ENCODE measurements at places on chromosomes 2 and 18.

DNA sequence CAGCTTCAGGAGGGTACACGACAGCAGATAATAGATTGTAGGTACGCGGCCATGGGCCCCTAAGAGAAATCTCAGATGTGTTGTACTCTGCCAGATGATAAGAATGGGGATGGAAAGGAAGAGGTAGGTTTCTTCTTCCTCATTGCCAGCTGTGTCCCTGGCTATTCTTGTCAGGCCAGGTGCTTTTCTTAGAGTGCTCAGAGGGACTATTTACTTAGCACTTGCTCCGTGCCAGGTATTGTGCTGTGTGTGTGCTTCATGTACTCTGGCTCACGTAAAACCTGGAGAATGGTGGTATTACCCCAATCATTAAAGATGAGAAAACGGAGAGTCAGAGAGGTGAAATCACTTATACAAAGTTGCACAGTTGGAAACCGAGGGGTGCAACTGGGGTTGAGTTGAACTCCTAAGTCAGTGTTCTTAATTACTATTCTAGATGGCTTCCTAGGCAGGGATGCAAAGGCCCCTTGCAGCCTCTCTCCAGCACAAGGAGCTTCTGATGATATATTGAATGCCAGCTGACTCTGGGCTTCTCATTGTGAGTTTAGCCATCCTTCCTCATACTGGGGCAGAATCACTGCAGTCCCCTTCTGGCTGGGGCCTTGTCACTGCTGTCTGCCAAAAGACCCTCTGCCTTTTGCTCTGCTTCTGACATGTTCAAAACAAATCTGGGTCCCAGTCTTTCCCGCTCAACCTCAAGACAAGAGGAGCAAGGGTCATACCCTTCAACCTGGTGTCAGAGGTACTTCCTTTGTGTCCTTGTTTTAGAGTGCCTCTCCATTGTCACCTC, 60.7 kb downstream of the LYPD1 start:
- no peak for DNase-seq

DNA sequence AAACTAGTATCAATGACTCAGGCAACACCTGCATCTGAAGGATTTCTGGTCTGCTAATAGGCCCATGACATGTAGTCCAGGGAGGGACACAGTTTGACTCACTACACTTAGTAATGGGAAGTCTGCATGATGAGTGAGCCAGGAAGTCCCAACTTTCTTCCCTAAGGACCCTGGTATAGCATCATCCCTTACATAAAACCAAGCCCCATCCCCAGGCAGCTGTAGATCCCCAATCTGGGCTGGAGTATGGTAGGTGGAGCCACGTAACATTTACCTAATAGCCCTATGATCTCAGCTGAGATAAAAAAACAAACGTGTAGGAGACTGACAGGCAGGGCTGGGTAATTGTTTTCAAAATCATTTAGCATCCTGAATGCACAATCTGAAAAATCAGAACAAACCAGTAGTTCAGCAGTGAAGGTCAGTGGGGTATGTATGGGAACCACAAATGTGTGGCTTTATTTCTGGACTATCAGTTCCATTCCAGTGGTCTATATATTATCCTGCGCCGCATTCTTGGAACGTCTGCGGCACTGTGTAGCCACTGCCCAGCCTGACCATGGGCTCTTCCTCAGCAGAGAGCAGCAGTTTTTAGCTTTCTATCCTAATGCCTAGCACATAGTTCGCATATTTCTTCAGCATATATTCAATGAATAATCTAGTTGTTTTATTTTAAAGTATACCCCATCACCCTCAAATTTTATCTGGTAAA, 33.5 kb downstream of the EPB41L3 start:
- no peak for DNase-seq

- no peak for DNase-seq
These were observed 5.6 kb downstream of the ADRA2B start for GRCh38 chr2:96110621-96111256.

DNA sequence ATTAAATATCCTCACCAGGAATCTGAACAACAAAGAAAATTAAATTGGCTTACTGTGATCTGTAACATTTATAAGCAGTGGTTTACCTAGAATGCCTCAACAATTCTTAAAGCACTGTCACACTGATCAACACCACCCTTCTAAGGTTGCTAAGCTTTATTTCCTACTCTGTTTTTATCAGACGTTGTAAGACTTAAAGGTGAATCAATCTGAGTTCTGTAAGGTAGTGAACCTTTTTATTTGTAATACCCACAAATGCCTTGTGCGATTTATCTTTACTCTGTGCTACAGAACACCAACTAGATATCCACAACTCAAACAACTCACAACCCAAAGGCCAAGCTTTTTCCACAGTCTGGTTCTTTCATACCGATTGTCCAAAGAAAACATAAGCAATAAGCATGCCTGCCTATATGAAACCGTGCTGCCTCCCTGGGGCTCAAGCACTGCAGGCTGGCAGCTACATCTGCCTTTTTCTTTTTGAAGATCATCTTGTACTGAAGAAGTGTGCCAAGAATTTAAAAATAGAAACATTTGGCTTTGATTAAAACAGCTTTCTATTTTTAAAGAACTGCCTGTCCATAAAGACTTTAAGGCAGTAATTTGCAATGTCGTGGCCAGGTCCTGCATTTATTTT, 490.7 kb downstream of the NUP35 start:
- DNase-seq, result no peak

- DNase-seq, result no peak
These were observed 49.1 kb downstream of the FASTKD2 start for GRCh38 chr2:206814498-206814897.

- DNase-seq, result no peak
These were observed 69.5 kb downstream of the ARL4C start for GRCh38 chr2:234427081-234428061.

DNA sequence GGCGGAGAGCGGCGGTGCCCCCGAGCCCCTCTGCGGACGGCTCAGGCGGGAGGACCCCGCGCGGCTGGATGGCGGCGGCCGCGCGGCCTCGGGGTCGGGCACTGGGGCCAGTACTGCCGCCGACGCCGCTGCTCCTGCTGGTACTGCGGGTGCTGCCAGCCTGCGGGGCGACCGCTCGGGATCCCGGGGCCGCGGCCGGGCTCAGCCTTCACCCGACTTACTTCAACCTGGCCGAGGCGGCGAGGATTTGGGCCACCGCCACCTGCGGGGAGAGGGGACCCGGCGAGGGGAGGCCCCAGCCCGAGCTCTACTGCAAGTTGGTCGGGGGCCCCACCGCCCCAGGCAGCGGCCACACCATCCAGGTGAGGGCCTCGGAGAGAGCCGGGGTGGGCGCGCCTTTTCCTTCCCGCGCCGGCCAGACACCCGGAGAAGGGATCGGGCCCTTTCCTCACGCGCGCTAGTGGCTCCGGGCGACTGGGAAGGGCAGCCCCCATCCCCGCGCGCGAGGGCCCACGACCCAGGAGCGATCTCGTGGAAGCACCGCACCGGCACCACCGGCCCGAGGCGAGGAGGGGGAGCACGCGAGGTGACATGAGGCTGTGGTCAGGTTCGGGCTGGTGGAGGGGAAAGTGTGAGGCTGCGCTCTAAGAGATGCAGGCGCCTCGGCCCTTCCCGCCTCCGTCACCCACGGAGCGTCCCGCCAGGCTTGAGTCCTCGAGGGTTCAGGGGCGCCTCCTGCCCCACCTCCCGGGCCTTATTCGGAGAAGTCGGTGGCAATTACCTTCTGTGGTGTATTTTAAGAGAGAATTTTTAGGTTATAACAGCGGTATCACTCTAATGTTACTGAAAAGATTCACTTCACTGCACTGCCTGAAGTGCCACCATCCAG, 607 bp downstream of the LAMA3 start:
- no peak for DNase-seq

- DNase-seq, result no peak
These were observed 11.2 kb upstream of the B3GNT2 start for GRCh38 chr2:62184512-62185230.

DNA sequence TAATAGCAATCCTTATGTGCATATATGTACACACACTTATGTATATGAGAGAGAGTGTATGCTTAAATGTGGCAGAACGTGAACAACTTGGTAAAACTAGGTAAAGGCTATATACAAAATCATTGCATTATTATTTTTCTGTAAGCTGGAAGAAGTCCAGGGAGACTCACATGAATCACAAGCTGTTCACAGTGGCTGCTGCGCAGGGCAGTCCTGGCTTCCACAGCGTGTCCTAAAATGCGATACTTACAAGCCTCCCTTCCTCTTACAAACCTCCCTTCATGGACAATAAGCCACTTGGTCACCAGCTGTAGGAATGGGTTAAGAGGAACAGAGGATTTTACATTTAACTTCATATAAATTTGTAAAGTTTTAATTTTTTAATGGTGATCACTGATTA, 114.9 kb upstream of the AGAP1 start:
- DNase-seq, result no peak

- no peak for DNase-seq
These were observed 34.6 kb downstream of the ZBTB7C start for GRCh38 chr18:48374423-48375149.

- DNase-seq, result no peak
These were observed 37.9 kb downstream of the CDH20 start for GRCh38 chr18:61371111-61371510.

DNA sequence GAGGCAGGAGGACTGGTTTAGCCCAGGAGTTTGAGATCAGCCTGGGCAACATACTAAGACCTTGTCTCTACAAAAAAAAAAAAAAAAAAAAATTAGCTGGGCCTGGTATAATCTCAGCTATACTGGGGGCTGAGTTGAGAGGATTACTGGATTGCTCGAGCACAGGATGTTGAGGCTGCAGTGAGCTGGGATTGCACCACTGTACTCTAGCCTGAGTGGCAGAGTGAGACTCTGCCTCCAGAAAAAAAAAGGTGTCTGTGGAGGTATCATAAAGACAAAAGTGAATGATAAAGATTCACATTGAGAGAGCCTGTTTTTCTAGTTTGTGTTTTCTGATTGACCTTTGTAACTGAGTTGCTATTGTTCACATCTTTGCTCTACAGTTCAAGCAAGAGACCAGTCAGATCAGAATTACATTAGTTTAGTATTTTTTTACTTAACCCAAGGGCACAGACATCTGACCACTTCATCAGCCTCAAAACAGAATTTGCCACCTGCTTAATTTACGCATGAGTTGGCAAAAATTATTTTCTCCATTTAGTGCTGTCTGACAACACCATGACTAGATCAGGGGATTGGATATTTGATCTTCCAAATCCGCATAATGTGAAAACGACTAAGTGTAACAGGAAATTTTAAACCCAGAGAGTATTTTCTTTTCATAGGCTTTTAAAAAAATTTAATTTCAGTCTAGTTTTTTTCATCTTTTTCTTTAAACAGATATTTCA, 271.0 kb downstream of the TGIF1 start:
- DNase-seq, result no peak

DNA sequence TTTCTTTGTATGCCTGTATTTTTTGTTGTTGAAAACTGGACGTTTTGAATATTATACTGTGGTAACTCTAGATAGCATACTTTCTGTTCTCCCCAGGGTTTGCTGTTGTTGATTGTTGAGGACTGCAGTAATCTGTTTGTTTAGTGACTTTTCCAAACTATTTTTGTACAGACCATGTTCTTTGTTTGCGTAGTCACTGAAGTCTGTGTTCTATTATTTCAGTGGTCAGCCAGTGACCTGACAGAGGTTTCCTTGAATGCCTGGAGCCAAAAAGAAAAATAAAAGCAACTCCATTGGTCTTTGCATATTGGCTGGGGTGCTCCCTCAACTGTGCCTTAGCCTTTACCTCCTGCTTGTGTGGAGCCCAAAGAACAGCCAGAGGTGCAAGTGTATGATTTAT, 42.7 kb upstream of the PHLPP1 start:
- DNase-seq, result no peak

- no peak for DNase-seq
These were observed 335.1 kb upstream of the SKOR2 start for GRCh38 chr18:47586418-47587070.

- DNase-seq, result no peak
These were observed 20.6 kb upstream of the ATRAID start for GRCh38 chr2:27191070-27191829.

DNA sequence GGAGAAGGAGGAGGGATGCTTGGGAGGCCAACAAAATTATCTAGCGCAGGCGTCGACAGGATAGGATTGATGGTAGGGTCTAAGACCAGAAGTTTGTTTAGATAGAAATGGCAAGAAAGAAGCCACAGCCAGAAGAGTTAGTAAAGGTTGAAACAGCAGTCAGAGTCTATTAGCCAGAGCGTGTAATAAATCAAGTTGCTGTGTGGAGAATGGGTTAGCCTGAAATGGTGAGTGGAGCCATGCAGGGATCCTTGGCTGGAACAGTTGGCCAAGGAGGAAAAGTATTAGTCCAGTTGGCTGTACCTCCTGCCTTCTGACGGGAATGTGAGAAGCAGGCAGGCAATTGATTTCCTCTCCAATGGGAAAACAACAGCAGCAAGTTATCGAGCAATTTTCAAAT, 190.7 kb upstream of the CCDC68 start:
- no peak for DNase-seq

- DNase-seq, result no peak
These were observed 124.7 kb downstream of the RAPGEF4 start for GRCh38 chr2:172860336-172860707.

DNA sequence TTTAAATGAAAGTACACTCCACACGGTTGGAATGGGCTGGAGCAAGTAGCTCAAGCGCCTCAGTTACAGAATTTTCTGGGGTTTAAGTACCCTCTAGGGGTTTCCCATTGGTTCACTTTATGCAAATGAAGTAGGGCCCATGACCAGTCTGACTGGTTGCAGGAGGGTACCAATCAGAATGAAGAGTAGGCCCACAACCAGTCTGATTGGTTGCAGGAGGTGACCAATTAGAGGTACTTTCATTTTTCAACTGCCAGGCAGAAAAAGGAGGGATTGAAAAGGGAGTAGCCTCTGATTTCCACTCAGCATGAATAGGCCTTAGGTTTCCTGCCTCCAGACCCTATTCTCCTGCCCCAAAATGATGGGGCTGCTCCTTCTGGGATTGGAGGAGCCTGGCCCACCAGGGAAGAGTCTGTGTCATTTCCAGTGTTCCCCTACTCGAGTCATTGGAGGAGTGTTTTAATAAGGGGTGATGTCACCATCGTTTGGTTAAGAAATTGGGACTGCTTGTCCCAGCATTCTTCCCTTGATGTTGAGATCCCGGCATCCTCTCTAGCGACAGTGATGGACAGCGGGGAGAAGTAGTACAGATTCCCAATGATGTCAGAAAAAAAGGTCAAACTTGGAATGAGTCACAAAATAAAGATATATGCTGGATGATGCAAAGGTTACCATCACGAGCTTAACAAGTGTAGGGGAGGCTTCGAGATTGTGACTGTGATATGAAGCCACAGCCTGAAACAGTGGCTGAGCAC, 210.4 kb downstream of the SH3BP4 start:
- no peak for DNase-seq

GRCh38 chr2:53652131-53652530, 115.5 kb upstream of the CHAC2 start:
- no peak for DNase-seq

DNA sequence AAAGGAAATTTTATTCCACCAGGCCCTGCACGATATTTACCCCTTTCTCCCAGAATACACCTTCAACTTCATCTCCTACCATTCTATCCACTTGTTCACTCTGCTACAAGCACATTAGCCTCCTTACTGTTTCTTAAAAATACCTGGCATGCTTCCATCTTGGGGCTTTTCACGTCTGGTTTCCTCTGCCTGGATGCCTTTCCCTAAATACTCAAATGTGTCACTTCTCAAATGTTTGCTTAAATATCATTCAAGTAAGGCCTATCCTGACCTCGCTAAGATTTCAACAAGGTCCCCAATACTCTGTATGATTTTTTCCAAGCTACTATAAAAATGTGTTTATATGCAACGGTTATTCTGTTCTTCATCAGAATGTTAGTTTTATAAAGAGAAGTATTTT, 433.0 kb upstream of the CHAC2 start:
- no peak for DNase-seq

GRCh38 chr2:213150315-213151097, 906 bp downstream of the IKZF2 start:
- no peak for DNase-seq

GRCh38 chr2:216777637-216778273, 82.1 kb downstream of the TNP1 start:
- no peak for DNase-seq
